ENCODE measurements at places on chromosomes 5 and 9.
A peak's percentile ranks its signal among the peaks of the same experiment; 100 is the strongest.

DNA sequence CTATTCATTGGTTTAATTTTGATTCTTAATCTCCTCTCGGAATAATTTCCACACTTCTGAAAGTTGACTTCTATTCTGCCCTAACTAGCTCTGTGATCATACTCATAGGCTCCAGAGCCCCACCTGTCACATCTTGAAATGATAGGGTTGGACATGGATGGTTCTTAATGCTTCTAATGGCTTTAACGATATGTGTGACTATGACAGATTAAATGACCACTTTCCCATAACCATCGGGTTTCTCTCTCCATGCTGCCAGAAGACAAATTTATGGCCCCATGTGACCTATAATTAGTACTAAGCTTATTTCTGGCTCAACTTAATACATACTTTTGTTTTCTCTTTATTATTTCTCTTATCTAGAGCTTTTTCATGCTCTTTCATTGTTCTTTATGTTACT, 251.1 kb upstream of the TUT7 start:
- H3K4me1 ChIP-seq, result peaks cover 20% of the 10 kb centered on the region
- DNase-seq, result no peak
- H3K4me3 ChIP-seq, result no peak overlapping the region

- H3K4me1 ChIP-seq, result no peaks in the 10 kb centered on the region
- no peaks in the 10 kb centered on the region for H3K36me3 ChIP-seq
- no peak for DNase-seq
Measured at GRCh38 chr9:133002147-133003070, 23.9 kb downstream of the GFI1B start.

GRCh38 chr9:97705354-97705950, 8.3 kb upstream of the XPA start:
- H3K27ac ChIP-seq, result no peak overlapping the region
- no peaks in the 10 kb centered on the region for H3K27me3 ChIP-seq
- H3K4me1 ChIP-seq, result peaks cover 7% of the 10 kb centered on the region
- no peak for DNase-seq

- H3K4me1 ChIP-seq, result no peaks in the 10 kb centered on the region
- H3K27ac ChIP-seq, result peak overlapping the region; percentile 34
- H3K4me3 ChIP-seq, result no peak overlapping the region
- DNase-seq, result no peak
- H3K27me3 ChIP-seq, result no peaks in the 10 kb centered on the region
Measured at GRCh38 chr5:103262422-103262871, 3.9 kb downstream of the MACIR start.

GRCh38 chr5:114447084-114447773, 85.4 kb downstream of the KCNN2 start:
- peaks cover 5% of the 10 kb centered on the region for H3K4me1 ChIP-seq
- H3K27ac ChIP-seq, result no peak overlapping the region
- H3K4me3 ChIP-seq, result no peak overlapping the region
- no peak for DNase-seq
- no peaks in the 10 kb centered on the region for H3K27me3 ChIP-seq

DNA sequence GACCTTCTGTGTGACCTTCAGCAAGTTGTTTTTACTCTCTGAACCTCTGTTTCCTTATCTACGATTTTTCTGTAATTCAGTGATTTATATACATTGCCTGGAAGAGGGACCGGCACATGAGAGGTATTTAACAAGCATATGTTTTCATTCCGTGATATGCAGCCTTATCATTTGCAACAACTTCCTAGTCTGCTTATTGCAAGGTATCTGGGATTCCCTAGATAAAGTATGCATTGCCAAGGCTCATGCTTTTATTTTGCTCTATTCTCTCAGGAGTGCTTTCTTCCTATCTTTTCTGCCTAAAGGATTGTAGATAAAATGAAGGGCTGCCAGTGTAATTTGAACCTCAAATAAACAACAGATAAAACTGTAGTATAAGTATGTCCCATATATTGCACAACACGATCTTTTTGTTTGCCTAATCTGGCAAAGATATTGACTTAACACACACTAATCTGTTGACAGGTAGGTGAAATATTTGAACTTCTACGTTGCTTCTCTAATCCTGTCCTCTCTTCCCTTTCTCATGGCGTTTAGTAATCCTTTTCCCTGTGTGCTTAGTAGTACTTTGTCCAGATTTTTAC, 377.2 kb upstream of the TNC start:
- no peaks in the 10 kb centered on the region for H3K36me3 ChIP-seq
- no peak overlapping the region for H3K27ac ChIP-seq
- no peaks in the 10 kb centered on the region for H3K4me1 ChIP-seq
- H3K27me3 ChIP-seq, result no peaks in the 10 kb centered on the region
- DNase-seq, result no peak

GRCh38 chr9:133647148-133647547, 11.0 kb downstream of the DBH start:
- H3K27me3 ChIP-seq, result no peaks in the 10 kb centered on the region
- H3K27ac ChIP-seq, result no peak overlapping the region
- H3K4me1 ChIP-seq, result no peaks in the 10 kb centered on the region
- peak; percentile 57 for DNase-seq

DNA sequence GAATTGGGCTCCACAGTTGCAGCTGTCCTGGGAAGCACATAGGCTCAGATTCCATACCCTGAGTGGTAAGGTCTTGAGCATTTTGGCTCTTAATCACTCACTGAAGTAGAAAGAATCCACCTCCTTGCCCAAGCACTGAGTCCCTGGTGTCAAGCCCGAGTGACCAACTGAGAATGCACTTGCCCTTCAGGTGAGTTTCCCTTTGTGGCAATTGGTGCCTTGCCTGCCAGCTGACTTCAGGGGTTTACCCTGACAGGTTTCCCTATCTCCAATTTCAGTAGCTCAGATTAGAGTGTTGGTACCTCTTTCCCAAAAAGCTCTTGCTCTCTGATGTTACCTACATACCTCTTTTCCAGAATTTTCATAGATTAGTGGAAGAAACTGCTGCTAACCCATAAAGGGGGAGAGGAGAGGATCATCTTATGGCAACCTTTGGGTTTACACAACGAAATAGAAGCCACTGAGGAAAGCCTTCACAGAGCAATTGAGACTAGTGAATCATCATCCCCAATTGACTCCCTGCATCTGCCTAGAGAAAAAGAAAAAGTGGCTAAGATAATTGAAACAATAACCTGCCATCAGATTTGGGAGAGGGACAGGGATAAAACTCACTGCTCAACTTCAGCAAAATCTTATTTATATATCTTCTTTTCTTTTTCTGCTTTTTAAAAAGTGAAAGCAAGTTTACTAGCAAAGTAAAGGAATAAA, 48.6 kb downstream of the CCL28 start:
- H3K4me3 ChIP-seq, result no peak overlapping the region
- no peak for DNase-seq
- H3K4me1 ChIP-seq, result no peaks in the 10 kb centered on the region
- H3K27me3 ChIP-seq, result no peaks in the 10 kb centered on the region
- no peaks in the 10 kb centered on the region for H3K36me3 ChIP-seq

DNA sequence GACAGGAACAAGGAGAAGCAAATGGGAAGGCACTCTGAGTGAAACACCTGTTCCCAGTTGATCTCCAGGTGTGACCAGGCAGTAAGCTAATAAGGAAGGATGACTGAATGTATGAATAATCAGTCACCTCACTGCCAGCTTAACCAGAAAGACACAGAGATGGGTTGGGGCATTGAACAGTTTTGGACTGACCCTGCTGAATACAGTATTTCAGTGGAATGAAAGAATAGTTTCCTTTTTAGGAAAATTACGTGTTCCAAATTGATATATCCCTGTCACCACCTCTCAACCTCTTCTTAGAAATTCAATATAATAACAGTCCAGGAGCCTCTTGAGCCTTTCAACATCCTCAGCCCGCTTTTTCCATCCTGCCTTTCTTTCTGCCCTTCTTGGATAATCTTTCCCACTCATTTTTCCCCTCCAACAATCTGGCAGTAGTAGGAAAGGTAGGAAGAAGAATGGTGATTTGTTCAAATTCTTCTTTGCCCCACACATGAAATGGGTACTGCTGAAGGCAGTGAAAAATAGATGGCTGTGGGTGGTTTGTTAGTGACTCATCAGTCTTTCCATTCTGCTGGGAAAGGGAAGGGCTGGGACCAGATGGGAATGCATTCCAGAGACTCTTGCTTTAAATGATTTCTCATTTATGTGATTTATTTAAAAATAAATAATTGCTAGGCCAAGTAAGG, 117.9 kb downstream of the ZSWIM6 start:
- H3K36me3 ChIP-seq, result no peaks in the 10 kb centered on the region
- DNase-seq, result peak; percentile 37
- H3K27ac ChIP-seq, result no peak overlapping the region

- H3K4me3 ChIP-seq, result no peak overlapping the region
- DNase-seq, result peak; percentile 62
- H3K27ac ChIP-seq, result no peak overlapping the region
- H3K27me3 ChIP-seq, result no peaks in the 10 kb centered on the region
Measured at GRCh38 chr9:112097712-112098688, 77.1 kb downstream of the SUSD1 start.

- no peak overlapping the region for H3K27ac ChIP-seq
- no peaks in the 10 kb centered on the region for H3K36me3 ChIP-seq
- H3K4me3 ChIP-seq, result no peak overlapping the region
- DNase-seq, result no peak
Measured at GRCh38 chr9:15542624-15543023, 10.2 kb upstream of the CCDC171 start.

DNA sequence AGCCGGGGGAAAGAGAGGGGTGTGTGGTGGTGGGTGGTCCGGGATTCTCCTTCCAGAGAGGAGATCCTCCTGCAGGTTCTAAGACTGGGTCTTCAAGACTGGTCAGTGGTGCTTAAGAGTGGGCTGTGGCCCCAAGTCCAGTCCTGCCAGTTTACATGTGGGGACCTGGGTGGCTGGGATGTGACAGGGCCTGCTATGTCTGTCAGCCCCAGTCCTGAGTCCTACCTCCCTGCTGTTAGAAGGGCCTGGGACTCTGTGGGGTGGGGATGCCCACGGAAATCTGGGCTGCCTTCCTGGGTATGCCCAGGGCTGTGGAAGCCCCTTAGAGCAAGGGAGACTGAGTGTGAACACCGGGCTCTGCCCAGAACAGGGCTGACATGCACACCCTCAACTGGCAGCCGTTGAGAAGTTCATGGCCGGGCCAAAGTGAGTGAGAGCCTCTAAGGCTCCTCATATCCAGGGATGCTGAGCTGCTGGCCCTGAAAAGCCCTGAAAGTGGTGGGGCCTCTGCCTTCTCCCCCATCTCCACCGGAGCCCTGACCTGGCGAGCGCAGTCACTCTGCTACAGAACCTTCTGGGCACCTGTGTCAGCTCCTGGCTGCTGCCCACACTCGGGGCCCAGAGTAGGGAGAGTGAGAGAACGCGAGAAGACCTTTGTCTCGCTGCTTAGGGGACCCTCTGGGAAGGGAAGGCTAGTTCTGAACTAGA, 1.7 kb downstream of the PHF2 start:
- no peaks in the 10 kb centered on the region for H3K36me3 ChIP-seq
- no peak for DNase-seq
- H3K27ac ChIP-seq, result no peak overlapping the region
- H3K27me3 ChIP-seq, result no peaks in the 10 kb centered on the region

GRCh38 chr5:40074826-40075225, 604.9 kb upstream of the PTGER4 start:
- H3K4me3 ChIP-seq, result no peak overlapping the region
- no peaks in the 10 kb centered on the region for H3K4me1 ChIP-seq
- no peaks in the 10 kb centered on the region for H3K36me3 ChIP-seq
- H3K27ac ChIP-seq, result no peak overlapping the region
- no peaks in the 10 kb centered on the region for H3K27me3 ChIP-seq

- peak; percentile 83 for DNase-seq
- H3K4me1 ChIP-seq, result no peaks in the 10 kb centered on the region
- no peaks in the 10 kb centered on the region for H3K36me3 ChIP-seq
- no peak overlapping the region for H3K4me3 ChIP-seq
- H3K27me3 ChIP-seq, result no peaks in the 10 kb centered on the region
Measured at GRCh38 chr9:35406183-35406959, 83.5 kb upstream of the RUSC2 start.

GRCh38 chr9:87270221-87270847, 227.3 kb upstream of the DAPK1 start:
- no peaks in the 10 kb centered on the region for H3K4me1 ChIP-seq
- H3K27ac ChIP-seq, result no peak overlapping the region
- no peaks in the 10 kb centered on the region for H3K36me3 ChIP-seq
- DNase-seq, result no peak

- no peak overlapping the region for H3K4me3 ChIP-seq
- H3K36me3 ChIP-seq, result no peaks in the 10 kb centered on the region
- no peak for DNase-seq
- no peak overlapping the region for H3K27ac ChIP-seq
Measured at GRCh38 chr9:563200-563599, 278.3 kb upstream of the DMRT1 start.

DNA sequence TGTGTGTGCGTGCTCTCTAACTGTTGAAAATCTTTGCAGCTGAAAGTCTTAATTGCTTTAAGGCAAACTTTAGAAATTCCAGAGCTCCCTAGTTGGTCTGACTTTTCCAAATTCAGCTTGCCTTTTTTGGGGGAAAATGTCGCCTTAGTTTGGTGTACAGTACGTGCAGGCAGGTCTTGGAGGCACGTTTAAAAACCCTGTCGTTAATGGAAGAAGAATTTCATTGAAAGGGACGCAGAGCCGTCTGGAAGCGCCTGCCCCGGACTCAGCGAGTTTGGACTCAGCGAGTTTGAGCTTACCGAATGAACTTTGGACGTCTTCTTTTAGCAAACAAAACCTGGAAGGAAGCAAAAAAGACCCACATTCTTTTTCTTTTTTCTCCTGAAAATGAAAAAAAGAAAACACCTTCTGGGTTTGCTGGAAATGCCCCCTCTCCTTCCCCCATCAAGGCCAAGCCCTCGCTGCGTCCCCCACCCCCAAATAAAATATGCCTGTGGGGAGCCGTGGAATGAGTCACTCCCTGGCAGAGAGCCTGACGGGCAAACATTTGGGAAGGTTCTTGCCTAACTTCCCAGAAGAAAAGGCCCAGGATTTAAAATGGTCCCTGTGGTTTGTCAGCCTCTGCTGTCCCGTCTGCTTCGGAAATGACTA, 1.5 kb downstream of the NEK6 start:
- peak overlapping the region; percentile 93 for H3K27ac ChIP-seq
- no peak for DNase-seq
- peak overlapping the region; percentile 81 for H3K4me3 ChIP-seq
- H3K36me3 ChIP-seq, result peaks cover 8% of the 10 kb centered on the region
- peaks cover 45% of the 10 kb centered on the region for H3K4me1 ChIP-seq
- no peaks in the 10 kb centered on the region for H3K27me3 ChIP-seq

DNA sequence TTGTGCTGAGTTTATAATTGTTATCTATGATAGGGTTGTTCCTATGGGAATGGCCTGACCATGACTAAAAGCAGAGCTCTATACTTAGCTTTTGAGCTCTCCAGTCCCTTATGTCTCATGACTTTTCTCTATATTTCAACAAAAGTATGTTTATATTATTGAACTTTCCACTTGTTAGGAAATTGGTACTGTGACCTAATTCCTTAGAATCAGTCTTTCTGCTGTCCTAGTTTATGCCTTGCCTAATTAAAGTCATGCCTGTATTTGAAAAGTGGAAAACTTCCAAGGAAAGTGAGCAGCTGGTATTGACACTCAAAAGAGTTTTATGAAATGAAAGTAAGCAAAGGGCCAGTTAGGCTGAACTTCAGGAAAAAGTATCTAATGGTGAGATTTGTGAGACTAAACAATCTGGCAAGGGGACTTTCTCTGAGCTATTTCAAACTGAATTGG, 68.6 kb downstream of the XRCC4 start:
- no peaks in the 10 kb centered on the region for H3K4me1 ChIP-seq
- no peak overlapping the region for H3K4me3 ChIP-seq
- no peak for DNase-seq
- H3K27ac ChIP-seq, result no peak overlapping the region
- no peaks in the 10 kb centered on the region for H3K27me3 ChIP-seq
